ENCODE measurements at places on chromosomes 5 and 9.

GRCh38 chr5:75051217-75051751, 1.1 kb downstream of the GCNT4 start:
- DNase-seq, result no peak

DNA sequence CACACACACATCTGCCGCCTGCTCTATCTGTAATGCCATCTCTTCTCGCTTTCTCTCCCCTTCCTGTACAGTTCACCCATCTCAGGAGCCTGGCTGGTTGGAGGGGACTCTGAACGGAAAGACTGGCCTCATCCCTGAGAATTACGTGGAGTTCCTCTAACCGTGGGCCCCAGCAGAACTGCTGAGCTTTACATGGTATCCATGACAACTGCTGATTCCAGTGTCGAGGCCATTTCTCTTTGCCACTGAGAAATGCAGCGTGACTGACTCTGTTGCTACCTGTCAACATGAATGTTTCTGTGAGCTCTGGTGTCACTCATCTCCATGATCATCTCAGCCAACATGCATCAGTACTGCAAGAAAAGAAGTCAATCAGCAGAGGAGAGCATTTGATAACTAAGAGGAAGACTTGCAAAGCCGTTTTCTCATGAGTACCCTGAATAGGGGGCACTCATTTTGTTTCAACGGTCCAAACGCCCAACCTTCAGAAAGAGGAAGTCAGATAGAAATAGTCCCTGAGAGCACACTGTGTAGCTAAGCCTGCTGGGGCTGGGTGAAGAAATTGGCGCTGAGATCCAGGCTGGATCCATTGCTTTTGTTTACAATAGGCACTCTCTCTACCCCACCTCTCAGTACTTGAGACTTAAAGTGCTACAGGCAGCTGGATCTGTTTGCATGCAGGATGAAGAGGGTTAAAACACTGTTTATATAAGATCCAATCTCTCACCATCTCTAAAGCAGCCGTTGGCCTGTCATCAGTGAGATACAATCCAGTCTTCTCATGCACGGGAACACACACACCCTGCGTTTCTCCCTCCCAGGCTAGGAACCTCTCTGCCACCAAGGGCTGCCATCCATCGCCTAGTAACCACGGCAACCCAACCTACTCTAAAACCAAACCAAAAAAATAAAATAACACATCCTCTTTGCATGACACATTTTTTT, 180.9 kb downstream of the NR3C1 start:
- peak; percentile 70 for DNase-seq

DNA sequence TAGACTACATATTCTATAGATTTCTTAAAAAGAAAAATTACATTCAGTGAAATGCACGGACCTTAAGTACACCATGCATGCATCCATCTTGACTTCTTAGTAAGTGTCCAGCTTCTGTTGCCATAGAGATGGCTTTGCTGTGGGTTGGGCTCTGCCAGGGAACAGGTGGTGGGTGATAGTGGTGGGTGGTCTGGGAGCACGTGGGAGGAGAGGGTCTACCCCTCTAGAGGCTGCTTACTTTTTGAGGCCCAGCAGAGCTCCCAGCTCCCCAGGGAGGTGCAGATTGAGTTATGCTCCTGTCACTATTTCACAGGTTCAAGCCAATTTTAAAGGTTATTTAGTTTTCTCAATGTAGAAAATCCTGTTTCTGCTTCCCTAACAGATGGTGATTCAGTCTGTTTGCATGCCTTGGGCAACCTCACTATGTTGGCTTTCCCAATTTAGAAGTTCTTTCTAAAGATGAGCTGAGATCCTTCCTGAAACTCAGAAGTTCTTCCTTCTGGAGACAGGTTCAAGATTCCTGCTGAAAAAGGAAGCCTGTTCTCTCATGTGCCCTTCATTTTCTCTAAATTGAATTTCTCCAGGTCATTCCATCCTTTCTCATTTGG, 107.4 kb upstream of the LHFPL2 start:
- no peak for DNase-seq

- DNase-seq, result no peak
Measured at GRCh38 chr5:139745800-139746690, 49.6 kb upstream of the PSD2 start.

- no peak for DNase-seq
Measured at GRCh38 chr9:19828576-19829109, 39.8 kb upstream of the SLC24A2 start.
